ENCODE measurements at places on chromosomes 7 and 10.

GRCh38 chr10:111093741-111094380, 17.0 kb downstream of the ADRA2A start:
- no peak for DNase-seq

- no peak for DNase-seq
Measured at GRCh38 chr7:17770710-17771375, 169.5 kb downstream of the SNX13 start.

- DNase-seq = no peak
Measured at GRCh38 chr7:2045559-2046405, 187.0 kb downstream of the MAD1L1 start.

DNA sequence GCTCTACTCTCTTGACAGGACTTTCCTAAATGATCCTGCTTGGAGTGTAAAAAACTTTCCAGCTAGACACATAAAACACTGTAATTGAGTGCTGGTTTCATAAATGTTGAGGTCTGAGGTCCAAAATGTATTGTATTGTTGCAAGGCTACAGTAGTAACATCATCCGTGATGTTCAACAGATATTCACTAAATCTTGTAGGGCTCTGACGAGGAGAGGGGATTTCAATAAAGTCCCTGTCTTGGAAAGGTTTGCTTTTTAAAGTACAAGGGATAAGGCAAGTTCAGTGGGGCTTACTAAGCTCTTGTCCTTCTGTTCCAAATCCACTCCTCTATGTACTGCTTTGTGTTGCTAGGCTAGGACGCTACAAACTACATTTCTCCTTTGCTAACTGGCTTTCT, 48.9 kb downstream of the FHIP2A start:
- no peak for DNase-seq

DNA sequence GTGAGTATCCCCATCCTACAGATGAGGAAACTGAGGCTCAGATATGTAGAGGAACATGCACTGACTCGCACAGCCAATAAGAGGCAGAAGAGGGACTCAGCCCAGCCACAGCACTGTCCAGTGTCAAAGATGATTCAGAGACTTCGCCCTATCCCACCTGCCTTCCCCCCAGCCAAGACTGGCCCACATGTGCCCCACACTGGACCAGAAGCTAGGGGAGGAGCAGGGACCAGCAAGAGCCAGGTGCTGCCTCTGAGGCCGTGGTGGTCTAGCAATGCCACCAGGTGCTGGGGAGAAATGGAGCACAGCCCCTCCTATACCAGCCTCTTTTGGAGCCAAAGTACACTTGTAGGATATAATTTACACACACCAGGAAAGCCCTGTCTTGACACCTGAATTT, 22.3 kb downstream of the GRID1 start:
- DNase-seq = no peak

GRCh38 chr7:133412942-133413341, 160.1 kb downstream of the EXOC4 start:
- no peak for DNase-seq

DNA sequence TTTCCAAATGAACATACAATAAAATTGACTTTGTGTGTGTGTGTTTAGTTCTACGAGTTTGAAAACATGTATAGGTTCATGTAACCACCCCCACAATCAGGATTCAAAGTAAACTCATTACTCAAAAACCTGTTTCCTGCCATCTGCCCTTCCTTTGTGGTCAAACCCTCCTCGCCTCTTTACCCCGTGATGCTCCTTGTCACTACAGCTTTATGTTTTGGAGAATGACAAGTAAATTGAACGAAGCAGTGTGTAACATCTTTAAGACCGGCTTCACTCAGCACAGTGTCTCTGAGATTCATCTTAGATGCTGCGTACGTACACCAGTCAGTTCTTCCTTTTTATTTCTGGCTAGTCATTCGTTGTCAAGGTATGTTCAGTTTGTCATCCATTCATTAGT, 54.6 kb upstream of the MKI67 start:
- DNase-seq = no peak

DNA sequence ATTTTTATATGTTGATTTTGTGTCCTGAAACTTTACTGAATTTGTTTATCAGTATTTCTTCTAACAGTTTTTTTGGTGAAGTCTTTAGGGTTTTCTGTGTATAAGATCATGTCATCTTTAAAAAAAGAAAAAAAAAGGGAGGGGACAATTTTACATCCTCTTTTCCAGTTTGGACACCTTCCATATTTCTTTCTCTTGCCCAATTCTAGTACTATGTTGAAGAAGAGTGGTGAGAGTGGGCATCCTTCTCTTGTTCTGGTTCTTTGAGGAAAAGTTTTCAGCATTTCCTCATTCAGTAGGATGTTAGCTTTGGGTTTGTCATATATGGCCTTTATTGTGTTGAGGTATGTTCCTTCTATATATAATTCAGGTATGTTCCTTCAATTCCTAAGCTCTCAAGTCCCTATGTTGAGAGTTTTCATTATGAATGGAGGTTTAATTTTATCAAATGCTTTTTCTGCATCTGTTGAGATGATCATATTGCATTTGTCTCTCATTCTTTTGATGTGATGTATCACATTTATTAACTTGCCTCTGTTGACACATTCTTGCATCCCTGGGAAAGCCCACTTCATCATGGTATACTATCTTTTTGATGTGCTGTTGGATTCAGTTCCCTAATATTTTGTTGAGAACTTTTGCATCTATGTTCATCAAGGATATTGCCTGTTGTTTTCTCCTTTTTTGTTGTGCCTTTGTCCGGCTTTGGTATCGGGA, 12.1 kb downstream of the TAS2R40 start:
- no peak for DNase-seq

- DNase-seq = no peak
Measured at GRCh38 chr10:113802997-113803396, 50.9 kb downstream of the DCLRE1A start.

GRCh38 chr10:48744587-48744986, 59.9 kb downstream of the WDFY4 start:
- DNase-seq = no peak

GRCh38 chr10:66095610-66096009, 830.2 kb upstream of the LRRTM3 start:
- DNase-seq = no peak

GRCh38 chr10:121774404-121774803, 153.4 kb downstream of the ATE1 start:
- DNase-seq = no peak

DNA sequence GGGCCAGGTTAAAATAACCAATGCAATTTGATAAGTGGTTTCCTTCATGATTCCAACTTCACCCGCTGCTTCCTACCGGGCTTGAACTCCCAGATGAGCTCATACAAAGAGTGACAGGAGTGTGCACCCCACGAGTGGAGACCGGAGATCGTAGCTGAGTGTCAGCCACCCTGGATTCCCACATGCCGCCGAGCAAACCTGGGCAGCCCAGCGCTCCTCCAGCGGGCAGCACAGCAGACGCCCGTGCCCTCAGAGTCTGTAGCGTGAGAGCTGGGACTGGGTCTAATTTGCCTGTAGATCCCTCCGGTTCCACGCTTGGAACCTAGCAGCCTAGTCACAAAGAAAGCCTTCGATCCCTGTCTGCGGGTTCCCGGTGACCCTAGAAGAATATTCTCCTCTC, 476.1 kb upstream of the MGMT start:
- DNase-seq = no peak

DNA sequence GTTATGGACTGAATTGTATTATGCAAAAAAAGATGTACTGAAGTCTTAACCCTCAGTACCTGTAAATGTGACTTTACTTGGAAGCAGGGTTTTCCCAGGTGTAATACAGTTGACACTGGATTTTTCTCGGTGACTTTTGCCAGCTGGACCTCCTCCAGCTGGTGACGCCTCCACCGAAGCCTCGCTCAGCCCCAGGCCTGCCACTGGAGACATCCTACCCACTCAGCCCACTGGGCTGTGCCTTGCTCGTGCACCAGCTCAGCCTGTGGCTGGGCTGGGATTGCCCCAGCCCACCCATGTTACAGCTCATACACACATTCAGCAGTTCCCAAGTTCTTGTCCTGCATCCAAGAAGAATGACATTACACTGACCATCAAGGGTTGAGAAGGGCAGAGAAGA, 42.4 kb upstream of the GPR22 start:
- no peak for DNase-seq

GRCh38 chr10:77591238-77591880, 46.2 kb downstream of the KCNMA1 start:
- DNase-seq = no peak

DNA sequence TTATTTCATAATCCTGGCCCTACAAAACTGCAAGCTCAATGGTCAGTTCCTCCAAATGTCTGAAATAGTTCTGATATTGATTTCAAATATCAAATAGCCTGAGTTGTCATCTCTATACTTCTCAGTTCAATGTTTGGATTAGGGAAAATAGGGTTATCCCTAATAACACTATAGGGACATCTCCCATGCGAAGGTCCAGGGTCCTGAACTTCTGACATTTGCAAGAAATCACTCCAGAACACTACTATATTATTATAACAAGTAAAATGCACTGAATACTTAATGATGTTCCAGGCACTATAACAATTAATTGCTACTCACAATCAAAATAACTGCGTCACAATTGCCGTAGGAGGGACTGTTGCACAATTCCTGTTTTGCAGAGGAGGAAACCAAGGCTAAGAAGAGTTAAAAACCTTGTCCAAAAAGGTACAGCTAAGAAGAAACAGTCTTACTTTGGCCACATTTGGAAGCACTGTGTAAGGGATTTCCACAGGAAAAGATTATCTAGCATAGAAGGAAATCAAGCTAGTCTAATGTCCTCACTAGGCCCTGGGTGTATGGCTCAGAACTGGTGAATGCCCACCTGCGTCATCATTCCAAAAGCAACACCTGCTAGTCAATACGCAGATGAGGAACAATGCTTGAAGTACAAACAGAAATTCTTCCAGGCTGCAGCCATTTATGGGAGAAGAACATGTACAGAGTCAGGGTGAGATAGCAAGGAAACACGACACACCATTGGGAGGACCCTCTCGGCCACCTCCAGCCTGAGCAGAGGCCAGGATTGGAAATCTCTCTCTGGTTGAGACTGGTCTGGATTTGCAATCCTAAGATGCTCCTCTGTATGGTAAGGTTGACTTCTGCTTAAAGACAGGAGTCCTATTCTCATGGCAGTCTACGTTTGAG, 48.3 kb downstream of the ABLIM1 start:
- DNase-seq = no peak
